OCI-LY7 (cell line): ENCODE measurements at places on chromosomes 7 and 10.

- DNase-seq, result no peak
Measured at GRCh38 chr7:41930538-41931262, 227.8 kb upstream of the INHBA start.

GRCh38 chr10:1020460-1020859, 5.2 kb downstream of the IDI2 start:
- DNase-seq, result no peak

- no peak for DNase-seq
Measured at GRCh38 chr10:78950656-78951587, 117.8 kb upstream of the ZMIZ1 start.

DNA sequence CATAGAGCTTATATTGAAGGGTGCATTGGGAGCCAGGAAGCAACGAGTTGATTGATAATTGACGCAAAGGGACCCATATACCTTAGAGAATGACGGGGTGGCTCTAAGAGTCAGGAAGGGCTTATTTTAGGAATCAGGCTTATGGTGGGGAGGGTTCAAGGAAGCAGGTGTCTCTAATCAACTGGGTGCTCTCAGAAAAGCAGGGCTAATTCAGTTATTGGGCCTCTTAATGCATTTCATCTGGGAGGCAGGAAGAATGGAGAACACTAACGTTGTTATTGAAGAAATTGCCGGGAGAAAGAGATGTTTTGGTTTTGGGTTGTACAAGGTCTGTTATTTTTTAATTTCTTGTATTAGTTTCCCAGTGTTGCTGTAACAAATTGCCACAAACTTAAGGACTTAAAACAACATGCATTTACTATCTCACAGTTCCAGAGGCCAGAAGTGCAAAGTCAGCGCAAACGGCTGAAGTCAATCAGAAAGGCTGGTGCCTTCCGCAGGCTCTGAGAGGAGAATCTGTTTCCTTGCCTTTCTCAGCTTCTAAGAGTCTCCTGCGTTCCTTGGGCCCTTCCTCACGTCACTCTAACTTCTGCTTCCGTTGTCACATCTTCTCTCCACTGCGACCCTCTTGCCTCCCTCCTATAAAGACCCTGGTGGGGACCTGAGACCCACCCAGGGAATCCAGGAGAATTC, 328.4 kb upstream of the C7orf33 start:
- no peak for DNase-seq

GRCh38 chr10:94546049-94546900, 687 bp downstream of the HELLS start:
- DNase-seq, result peak; percentile 47

DNA sequence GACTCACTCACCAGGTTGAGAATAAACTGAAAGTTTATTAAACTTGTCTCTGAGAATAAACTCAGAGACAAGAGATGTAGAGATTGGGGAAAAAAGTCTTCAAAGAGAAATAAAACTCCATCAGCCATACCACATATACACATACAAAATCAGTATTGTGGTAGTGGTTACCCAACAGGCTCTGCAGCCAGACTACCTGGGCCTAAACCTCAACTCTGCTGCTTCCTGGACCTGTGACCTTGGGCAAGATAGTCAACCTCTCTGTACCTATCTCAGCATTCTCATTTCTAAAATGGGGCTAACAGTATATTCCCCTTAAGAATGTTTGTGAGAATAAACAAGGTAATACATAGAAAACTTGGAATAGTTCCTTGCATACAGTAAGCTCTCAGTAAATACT, 15.3 kb downstream of the TPK1 start:
- DNase-seq, result no peak

DNA sequence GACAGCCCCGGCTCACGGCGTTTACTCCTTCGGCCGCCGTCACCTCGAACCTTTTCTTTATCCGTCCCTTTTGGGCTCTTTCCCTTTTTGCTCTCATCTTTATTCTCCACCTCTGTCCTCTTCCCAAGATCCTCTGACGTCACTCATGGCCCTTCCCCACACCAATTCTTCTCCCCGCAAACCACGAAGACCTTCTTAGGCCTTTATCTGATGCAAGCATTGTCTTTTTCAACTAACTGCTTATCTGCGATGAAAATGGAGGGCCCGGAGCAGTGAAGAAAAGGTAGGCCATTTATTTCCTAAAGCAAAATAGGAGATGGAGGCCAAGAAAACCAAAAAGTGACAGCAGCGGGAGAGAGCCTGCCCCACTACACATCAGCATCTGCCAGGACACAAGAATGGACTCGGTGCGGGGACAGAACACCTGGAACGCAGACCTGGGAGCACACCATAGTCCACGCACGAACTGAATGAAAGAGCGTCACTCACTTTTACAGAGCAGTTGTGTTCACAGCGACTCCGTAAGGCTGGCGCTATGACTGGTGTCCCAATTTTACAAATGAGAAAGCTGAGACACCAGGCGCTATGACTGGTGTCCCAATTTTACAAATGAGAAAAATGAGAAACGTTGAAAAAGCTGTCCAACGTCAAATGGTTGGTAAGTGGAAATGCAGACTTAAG, 45.3 kb downstream of the ZNF777 start:
- DNase-seq, result no peak

DNA sequence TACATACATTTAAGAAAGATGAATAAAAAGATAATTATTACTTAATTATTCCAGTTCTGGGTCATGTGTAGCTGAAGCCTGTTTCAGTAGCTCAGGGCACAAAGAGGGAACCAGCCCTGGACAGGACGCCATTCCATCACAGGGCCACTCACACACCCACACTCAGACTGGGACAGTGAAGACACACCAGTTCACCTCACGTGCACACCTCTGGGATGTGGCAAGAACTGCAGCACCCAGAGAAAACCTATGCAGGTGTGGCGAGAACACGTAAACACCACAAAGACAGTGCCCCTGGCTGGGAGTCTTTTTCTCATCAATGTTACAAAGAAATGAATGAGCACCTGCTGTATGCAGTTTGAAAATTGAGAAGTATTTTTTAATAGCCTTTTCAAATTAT, 1.6 kb upstream of the IDI1 start:
- DNase-seq, result peak; percentile 78

GRCh38 chr10:78565841-78566240, 502.9 kb upstream of the ZMIZ1 start:
- DNase-seq, result no peak

GRCh38 chr10:129964611-129965424, 744 bp upstream of the EBF3 start:
- DNase-seq, result no peak

DNA sequence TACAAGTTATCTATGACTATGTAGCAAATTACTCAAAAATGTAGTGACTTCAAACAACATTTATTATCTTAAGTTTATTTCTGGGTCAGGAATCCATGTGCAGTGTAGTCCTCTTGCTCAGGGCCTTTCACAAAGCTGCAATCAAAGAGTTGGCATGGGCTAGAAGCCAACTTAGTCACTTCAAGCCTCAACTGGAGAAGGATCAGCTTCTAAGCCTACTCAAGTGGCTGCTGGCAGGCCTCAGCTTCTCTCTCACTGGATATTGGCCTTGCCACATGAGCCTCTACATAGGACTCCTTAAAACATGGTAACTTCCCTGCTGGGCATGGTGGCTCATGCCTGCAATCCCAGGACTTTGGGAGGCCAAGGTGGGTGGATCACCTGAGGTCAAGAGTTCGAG, 5.0 kb upstream of the NFE2L3 start:
- DNase-seq, result no peak

- DNase-seq, result no peak
Measured at GRCh38 chr10:124649214-124649613, 95.0 kb downstream of the FAM53B start.

DNA sequence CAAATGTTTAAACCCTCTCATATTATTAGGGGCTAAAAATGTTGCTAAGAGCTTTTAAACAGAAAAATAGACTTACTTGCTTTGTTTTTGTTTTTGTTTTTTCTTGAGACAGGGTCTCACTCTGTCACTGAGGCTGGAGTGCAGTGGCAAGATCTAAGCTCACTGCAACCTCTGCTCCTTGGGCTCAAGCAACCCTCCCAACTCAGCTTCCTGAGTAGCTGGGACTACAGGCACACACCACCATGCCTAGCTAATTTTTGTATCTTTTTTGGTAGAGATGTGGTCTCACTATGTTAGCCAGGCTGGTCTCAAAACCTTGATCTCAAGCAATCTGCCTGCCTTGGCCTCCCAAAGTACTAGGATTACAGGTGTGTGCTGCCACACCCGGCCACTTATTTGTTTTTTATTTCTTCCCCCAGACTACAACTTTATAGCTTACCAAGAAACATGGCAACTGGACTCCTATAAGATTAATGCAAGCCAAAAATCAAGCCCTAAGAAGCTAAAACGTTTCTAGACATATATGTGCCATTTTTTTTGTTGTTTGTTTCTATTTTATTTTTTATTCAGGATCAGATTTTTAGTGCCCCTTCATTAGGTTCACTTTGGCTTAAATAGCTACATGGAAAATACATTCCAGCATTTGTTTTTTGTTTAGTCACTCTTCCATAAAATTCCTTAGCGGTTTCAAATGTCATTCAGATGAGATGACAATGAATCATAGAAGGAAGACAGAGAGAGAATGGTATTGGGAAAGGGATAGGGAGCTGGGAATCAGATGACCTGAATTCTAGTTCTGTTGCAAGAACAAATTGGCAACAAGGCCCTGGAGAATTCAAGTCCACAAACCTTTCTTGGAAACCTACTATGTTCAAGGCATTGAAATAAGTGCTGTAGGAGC, 163.4 kb upstream of the MKLN1 start:
- no peak for DNase-seq

DNA sequence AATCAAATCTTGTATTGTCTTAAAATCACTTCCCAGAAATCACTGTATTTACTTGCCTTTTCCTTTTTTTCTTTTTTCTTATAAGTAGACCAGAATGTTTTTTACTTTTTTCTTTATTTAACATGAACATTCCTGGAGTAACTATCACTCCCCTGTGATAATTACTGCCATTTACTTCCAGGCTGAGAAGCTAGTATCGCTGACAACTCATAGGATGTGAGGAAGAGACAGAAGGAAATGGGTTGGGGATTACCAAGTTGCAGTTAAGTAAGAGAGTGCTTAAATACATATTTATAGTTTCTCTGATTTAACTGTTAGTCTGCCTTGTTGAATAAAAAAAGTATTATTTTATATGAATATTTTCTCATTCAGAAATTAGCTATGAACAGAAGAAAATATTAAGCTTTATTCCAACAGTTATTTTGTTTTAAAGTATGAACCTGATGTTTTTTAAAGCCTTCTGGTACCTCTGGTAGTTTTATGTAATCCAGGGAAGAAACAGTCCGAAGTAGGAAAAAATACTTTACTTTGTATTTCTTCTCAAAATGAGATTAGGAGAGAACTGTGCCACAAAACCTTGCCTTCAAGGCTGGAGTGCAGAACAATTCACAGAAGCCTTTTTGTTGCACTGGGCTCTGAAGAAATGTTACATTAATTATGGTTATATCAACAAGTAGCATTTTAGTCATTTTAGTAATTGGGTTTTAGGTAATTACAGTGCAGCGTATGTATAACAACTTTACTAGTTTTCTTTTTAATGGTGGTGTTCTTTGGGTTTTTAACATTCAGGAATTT, 72.8 kb downstream of the SHOC2 start:
- DNase-seq, result no peak

DNA sequence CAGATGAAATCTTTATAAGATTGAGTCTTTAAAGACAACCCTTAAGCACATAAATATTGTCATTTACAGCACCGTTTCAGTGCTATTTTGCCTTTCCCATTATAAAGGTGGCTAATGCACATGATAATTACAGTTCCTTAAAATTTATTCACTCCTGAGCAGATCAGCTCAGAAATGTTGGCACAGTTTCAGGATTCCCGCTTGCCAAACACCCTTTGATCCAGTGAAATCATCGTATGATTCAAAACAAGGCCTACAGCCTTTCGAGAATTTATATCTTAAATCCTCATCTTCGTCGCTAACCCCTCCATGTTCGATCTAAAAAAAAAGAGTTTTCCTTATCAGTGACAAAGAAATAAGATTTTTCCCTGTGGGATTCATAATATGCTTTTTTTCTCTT, 14.1 kb upstream of the SOSTDC1 start:
- DNase-seq, result no peak

- no peak for DNase-seq
Measured at GRCh38 chr10:28305553-28305952, 2.7 kb upstream of the MPP7 start.

- no peak for DNase-seq
Measured at GRCh38 chr7:94182721-94183120, 178.6 kb upstream of the BET1 start.

GRCh38 chr10:6175329-6176055, 27.2 kb upstream of the PFKFB3 start:
- DNase-seq, result no peak

- peak; percentile 48 for DNase-seq
Measured at GRCh38 chr10:78407009-78407711, 373.5 kb downstream of the RPS24 start.

- DNase-seq, result no peak
Measured at GRCh38 chr10:980468-981093, 7.7 kb upstream of the GTPBP4 start.

- DNase-seq, result no peak
Measured at GRCh38 chr10:76784076-76784475, 853.5 kb downstream of the KCNMA1 start.

DNA sequence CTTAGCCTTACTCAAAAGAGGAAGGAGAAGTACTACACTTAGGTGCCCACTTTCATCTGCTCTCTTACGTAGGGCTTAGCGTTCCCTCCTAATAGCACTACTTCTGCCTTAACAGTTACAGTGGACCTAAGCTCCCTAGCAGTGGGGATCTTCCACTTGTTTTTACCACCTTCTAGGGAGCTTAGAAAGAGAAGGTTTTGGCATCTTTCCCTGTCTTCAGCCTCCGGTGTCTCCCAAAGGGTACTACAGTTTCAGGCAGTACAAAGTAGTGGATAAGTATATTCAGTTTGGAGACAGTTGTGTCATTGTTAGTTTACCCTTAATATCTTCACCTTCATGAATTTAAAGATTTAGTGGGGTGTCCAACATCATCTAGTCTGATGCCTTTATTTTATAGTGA, 14.6 kb downstream of the CHRM2 start:
- no peak for DNase-seq

DNA sequence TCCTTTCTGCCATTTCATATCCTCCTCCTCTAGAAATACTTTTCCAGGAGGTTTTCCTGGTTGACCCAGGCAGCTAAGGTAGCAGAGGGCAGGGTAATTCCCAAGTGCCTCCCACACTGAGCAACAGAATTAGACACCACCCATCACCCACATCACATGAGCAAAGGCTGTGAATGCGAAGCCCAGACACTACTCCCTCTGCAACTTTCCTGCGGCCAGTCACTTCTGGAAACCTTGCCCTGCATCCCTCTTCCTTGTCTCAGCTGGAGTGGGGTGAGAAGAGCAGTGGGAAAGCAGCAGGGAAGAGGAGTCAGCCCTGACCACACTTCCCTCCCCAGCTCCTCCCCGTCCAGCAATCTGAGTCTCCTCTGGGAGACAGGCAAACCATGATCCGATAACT, 15.2 kb downstream of the TMEM176B start:
- no peak for DNase-seq

- DNase-seq, result no peak
Measured at GRCh38 chr10:16887565-16887964, 70.3 kb upstream of the RSU1 start.
